CD4-positive, alpha-beta T cell treated with Interleukin-2 at 100 ng/mL for 4 hours (primary cell): ENCODE measurements at places on chromosomes 6 and 20.
A peak's percentile ranks its signal among the peaks of the same experiment; 100 is the strongest.

DNA sequence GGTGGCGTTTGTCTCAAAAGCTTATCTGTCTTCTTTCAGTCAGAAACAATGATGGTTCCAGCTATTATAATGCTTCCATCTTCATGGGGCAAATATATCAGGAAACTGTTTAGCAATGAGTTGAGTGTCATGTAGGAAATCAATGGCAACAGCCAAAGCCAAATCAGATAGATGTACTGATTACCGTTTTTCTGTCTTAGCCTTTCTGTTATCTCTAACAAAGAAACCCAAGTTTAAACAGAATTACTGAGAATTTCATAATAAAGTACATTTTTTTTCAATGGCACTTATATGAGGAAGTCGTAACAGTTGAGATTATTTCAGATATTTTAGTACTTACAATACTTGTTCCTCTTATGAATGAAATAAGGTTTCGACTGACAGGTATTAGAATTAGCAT lies 1.2 kb downstream of the NOX3 start:
- DNase-seq: no peak

DNA sequence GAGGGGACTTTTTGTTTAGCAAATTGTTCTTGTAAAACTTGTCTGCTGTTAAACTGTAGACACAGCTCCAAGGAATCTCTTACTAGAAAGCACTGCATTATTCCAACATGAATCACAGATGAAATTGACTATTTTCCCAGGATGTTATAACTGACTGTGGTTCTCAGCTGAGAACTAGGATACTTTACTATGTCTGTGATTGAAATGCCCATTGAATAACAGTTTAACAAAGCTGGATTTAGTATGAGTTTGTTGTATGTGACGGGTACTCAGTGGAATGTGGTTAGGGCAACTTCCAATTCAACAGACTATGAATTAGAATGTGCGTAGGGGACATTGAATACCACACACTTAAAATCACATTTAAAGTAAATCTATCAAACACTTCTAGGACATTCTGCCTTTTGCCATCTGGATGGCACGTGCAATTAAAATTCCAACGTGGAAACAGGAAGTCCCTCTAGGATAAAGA lies 193.4 kb upstream of the PREP start:
- no peak for DNase-seq

DNA sequence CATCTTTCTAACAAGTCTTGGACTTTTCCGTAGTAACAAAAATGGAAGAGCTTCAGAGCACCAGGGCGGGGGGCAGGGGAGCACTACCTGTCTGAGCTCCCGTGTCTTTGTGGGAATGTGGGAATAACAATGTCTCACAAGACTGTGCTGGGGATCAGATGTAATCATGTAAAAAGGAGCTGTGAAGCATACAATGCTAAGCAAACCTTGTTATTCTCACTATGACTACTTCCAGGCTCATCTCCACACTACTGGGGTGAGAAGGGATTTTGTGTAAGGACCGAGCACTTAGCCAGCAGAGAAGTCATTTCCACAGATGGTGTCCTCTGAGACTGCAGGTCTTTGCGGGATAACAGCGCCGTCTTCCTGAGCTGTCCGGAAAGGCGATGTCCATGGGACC lies 27.1 kb downstream of the PRR18 start:
- no peak for DNase-seq

DNA sequence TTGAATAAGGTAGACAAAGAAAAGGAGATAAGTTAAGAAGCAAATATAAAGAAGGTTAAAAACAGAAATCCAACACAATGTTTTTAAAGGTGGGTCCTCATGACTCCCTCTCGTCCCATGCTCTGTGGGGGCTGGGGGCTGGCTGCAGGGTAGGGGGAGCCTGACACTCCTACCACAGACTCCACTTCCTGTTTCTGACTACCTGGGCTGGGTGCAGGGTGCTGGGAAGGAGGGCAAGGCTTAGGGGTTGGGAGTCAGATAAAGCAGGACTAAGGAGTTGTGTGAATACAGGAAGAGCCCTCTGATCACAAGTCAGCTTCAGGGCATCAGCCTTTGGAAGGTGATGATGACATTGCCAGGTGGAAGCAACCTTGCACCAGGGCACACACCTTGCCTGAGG lies 277.0 kb upstream of the SGK1 start:
- no peak for DNase-seq

DNA sequence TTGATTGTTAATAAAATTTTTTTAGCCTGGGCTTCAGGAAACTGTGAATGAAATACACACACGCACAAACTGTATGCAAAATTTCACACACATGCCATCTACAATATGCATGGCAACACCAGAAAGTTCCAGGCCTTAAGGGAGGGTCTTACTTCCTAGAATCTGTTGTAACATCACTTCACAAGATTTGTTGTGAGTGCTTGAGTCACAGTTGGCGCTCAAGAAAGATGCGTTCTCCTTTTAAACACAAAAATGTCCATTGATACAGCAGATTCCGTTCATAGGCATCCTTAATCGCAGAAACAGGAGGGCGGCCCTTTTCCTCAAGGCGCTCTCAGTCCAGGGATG lies 485 bp upstream of the RTF2 start:
- DNase-seq: peak; percentile 46

GRCh38 chr6:43575105-43575771 lies 600 bp downstream of the XPO5 start:
- DNase-seq: no peak
